ENCODE measurements at places on chromosomes 13 and 19.

- DNase-seq: no peak
These were observed 19.5 kb downstream of the SHC2 start for GRCh38 chr19:441213-441836.

GRCh38 chr19:17337675-17338432, 501 bp downstream of the GTPBP3 start:
- no peak for DNase-seq

DNA sequence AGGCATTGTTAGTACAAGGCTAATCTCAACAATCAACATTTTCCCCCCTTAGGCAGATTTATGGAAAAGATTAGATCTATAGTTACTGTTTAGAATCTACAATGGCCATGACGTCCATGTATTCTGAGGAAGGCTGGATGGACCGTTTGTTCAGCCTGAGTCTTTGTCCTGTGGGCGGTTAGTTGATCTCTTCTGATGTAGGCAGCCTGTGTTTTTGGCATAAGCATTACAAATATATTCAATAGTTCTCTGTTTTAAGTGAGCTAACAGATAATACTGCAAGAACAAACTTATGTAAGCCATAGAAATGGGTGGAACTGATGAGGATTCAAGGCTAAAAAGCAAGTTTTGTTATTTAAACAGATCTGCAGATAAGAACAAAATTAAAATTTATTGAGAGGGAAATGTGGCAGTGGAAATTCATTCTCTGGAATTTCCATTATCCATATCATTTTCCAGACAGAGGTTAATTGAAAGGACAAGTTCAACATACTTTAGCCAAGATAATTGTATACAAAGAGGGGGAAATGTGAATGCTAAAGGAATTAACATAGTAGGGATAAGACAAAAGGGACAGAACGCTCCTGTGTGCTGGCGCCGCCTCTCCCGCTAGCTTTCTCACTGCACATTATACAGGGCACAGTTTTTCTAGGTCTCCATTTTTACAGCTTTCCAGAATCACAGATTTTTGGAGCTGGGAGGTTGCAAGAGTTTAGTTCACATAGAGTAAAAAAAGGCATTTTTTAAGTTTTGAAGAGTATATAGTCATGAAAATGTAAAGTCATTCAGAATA, 48.6 kb downstream of the FAM124A start:
- DNase-seq: no peak

- peak; percentile 71 for DNase-seq
These were observed 92.6 kb downstream of the SIPA1L3 start for GRCh38 chr19:37999309-38000213.

GRCh38 chr13:91405240-91405639, 6.8 kb downstream of the GPC5 start:
- DNase-seq: no peak

GRCh38 chr13:99721606-99722337, 220.5 kb downstream of the TM9SF2 start:
- no peak for DNase-seq

DNA sequence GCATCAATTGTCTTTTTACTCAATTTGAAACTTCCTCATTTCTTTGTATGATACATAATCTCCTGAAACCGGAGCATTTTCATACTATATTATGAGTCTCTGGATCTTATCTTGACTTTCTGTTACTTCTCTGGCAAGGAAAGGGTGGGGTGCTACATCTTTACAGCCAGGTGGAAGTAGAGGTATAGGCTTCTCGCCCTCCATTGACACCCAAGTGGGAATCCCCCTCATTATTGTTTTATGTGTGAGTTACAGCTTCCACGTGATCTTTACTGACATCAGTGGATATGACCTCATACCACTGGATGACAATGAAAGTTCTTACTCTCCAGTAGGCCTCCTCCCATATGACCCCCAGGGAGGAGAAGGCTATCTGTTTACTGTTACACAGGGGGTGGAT, 262.1 kb upstream of the DACH1 start:
- no peak for DNase-seq

- DNase-seq: no peak
These were observed 49.4 kb downstream of the KLF2 start for GRCh38 chr19:16373989-16374388.

DNA sequence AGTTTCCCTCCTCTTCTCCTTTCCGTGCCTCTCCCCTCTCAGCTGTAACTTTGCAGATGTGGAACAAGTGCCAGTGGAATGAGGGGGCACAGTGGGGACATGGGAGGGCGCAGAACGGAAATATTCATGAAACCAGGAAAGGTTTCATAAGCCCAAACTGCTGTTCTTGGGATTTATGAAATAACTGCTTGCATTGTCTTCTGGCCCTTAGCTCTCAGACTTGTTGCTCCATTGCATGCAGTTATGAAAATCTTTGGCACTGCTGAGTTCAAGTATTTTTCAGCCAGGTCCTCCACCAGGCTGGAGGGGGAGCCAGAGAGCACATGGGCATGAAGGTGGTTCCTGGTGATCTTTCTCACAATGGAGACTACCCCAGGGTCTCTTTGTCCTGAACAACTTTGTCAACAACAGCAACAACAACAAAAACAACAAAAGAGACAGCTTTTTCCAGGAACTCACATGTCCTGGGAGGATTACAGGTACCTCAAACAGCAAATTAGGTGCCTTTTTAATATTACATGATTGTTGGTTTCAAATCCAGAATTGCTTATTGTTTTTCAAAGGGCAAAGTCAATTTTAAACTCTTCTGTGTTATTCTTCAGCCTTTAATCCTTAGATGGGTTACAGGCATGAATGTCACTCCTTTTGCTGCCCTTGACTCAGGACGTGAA, 1.5 kb downstream of the RGCC start:
- DNase-seq: no peak

- no peak for DNase-seq
These were observed 49.8 kb downstream of the ACSBG2 start for GRCh38 chr19:6185093-6185834.

GRCh38 chr13:33245505-33246158, 39.9 kb downstream of the STARD13 start:
- no peak for DNase-seq

DNA sequence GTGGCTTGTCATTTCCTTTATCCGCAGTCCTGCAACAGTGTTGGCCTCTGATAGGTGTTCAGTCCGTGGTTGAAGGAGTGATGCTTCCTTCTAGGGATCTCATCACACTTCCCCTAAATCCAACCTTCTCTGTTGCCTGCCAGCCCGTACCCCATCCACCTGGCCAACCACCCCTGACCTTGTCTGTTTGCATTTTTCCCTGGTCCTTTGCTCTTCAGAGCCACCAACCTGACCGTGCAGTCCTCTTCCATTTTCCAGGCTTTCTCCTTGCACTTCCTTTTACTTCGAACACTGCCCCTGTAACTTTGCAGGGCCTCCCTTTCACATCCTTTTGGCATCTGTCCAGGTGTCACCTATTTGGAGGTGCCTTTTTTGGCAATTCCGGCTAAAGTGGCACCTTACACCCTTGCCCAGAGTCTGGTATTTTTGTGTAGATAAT, 696 bp downstream of the ZNF460 start:
- DNase-seq: no peak

- no peak for DNase-seq
These were observed 342.6 kb downstream of the MTUS2 start for GRCh38 chr13:29162638-29163235.

GRCh38 chr19:17654993-17655392, 33.2 kb downstream of the UNC13A start:
- no peak for DNase-seq

DNA sequence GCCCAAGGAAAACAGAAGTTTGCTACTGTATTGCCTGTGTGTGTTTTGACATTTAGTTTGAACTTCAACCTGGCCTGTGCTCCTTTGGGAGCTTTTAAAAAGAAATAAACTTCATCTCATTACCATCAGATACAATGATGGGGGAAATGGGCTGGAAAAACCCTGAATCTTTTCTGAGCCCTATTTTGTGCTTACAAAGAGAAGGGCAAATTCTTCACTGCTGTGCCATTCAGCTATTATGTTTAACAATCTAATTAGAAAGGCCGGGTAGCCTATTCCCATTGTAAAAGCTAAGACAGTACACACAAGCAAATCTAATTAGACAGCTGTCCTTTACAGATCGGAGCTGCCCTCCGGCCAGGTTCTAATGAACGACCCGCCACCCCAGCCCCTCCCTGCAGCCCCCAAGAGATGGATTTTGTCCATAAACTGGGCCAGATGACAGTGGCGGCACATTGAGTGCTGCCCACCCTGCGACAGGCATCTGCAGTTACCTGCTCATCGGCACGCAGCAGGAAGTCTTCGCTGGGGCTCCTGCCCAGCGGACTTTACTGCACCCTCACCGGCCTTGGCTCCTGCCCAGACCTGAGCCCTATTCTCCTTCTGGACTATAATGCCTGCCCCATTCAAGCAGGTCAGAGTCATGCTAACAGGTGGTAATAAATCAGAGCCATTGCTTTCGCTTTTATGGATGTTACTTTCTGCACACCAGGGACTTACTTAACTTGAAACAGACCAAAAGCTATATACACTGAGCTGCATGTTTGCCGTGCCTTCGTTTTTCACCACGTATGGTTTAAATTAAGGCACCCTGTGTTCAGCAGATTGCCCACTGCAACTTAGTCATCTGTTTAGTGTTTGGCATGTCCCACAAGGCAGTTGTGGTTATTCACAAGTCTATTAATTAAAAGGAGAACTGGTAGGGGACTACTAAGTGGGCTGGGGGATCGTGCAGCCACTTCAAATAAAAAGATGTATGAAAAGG, 549.6 kb downstream of the FGF9 start:
- no peak for DNase-seq

DNA sequence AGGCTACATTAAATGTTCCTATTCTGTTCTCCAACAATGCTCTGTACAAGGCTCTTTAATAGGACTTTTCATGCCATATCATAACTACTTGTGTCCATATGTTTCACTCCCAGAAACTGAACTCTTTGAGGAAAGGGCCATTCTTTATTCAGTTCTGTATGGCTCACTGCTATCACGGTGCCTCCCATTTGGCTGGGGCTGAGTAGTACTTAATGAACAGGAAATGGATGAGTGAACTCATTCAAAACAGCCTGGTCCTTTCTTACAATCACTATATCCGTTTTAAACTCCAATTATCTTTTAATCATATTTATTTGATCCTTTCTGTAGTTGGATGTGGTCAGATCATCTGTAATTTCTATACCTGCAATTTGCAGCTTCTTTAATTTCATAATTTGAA, 410.6 kb downstream of the TBC1D4 start:
- no peak for DNase-seq

GRCh38 chr19:38736036-38736412, 8.2 kb downstream of the CAPN12 start:
- DNase-seq: peak; percentile 56

DNA sequence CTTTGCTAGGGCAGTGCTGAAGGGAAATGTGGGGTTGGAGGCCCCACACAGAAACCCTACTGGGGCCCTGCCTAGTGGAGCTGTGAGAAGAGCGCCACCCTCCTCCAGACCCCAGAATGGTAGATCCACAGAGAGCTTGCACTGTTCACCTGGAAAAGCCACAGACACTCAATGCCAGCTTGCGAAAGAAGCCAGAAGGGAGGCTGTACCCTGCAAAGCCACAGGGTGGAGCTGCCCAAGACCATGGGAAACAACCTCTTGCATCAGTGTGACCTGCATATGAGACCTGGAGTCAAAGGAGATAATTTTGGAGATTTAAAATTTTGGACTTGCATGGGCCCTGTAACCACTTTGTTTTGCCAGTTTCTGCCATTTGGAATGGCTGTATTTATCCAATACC, 615.4 kb upstream of the MIR17HG start:
- no peak for DNase-seq

DNA sequence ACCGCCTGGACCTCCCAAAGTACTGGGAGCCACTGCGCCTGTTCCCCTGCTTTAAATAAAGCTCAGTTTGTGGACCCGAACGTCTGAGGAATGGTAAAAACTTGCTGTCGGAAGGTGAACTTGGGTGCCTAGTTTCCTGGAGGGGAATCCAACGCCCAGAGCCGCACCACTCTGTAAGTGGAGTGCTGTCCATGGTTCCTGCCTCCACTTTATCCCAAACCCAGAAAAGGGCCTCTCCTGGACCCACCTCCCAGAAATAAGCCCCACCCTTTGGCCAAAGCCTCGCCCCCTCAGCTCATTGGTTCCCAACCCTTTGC, 2.3 kb downstream of the ANO8 start:
- DNase-seq: no peak

DNA sequence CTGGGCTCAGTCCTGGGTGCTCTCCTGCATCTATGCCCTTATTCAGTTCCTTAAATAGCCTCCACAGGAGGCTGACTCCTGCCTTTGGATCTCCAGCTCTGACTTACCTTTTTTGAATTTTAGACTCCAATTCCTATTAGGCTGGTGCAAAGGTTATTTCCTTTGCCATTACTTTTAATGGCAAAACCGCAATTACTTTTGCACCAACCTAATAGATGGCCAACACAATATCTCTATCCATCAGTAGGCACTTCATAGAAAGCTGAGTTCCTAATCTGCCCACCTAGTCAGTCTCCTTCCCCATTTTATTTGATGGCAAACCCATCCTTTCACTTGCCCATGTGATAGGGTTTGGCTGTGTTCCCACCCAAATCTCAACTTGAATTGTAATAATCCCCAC, 95.3 kb downstream of the CACNA1A start:
- DNase-seq: no peak

DNA sequence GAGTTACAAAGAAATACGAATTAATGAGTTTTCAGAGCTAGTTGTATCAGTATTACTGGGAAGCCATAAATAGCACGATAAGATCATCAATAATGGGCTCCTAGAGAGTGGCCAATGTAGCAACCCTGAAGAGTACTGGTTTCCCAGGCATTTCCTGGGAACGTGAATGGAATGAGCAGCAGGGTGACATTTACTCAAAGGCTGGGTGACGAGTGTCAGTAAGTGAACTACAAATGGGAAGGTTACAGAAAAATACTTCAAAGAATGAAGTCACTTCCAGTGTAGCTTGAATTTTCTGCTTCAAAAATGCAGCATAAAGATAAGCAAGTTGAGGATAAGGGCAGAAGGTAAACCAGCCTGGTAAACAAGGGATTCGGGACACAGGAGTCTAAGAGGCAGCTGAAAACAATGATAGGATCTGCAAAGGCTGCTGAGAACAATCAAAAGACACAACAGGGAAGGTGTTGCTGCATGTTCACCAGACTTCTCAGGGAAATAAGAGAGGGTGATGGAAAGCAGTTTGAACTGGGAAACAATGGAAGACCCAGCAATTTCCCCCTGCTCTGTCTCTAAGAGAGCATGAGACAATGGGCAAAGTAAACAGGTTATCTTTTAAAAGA, 48.6 kb upstream of the POSTN start:
- DNase-seq: no peak

GRCh38 chr19:55588738-55589137, 8.1 kb upstream of the ZNF579 start:
- no peak for DNase-seq

GRCh38 chr13:93145199-93145598, 81.4 kb upstream of the GPC6 start:
- DNase-seq: no peak

- DNase-seq: no peak
These were observed 12.4 kb downstream of the EFNB2 start for GRCh38 chr13:106522898-106523525.
